ENCODE measurements at places on chromosomes 5 and 9.

- no peak for DNase-seq
These were observed 6.6 kb upstream of the RNF20 start for GRCh38 chr9:101527066-101527465.

DNA sequence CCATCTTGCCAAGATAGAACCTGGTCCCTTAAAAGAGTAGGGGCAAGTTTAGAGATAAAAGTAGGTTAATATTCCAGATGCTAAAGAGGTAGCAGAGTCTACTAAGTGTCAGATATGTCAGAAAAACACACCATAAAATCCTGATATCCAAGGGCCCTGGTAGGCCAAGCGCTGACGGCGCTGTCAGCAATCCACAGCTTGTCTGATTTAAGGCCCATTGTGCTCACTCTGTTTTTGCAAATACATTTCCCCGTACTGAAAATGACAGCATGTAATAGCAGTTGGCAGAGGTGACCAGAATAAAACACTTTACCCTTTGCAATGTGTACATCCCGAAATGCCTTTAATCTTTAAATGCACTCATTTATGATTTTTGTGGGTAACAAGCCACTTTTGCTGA lies 9.9 kb upstream of the NUDT12 start:
- no peak for DNase-seq

DNA sequence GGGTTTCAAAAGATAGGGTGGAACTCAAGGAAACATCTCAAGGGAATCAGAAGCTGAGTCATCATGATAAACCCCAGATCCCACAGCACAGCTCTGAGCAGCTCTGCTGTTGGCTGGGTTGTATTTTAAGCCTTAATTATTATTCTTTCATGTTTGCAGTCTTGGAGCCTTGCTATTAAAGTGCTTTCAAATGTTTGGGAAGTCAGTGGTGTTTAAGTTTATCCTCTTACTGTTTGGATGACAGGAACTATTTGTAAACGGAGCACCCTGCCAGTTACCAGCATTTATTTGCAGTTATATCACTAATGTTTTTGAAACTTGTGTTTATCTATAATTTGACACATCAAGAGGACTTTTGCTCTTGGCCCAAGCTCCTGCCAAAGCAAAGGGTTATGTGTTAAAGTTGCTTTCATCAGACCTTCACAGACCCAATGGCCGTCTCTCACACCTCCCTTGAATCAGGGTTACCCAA lies 141.1 kb upstream of the SPDL1 start:
- DNase-seq = no peak

DNA sequence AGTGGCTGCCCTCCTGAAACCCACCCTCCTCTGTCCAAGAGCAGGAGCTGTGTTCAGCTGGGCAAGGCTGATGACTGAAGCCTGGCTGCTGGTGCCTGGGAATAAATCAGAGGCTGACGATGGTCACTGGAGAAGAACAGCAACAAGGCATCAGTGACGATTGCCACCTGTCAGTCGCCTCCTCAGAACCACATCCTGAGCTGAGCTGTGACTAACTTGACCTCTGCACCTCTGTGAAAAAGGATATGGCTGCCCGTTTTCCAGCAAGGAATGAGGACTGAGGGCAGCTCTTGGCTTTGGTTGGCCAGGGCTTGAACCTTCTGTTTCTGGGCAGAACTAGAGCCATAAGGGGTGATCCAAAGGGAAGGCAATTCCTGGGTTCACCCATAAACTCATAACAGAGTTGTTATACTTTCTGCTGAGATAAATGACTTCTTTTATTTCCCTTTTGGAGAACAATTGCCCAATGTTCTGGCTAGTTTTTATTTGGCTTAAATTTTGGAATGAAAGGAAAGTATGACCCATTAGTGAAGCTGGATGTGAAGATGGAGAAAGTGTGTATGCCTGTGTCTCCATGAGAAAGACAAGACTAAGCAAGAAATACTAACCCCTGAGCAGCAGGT lies 40.1 kb downstream of the TRIP13 start:
- DNase-seq = no peak

DNA sequence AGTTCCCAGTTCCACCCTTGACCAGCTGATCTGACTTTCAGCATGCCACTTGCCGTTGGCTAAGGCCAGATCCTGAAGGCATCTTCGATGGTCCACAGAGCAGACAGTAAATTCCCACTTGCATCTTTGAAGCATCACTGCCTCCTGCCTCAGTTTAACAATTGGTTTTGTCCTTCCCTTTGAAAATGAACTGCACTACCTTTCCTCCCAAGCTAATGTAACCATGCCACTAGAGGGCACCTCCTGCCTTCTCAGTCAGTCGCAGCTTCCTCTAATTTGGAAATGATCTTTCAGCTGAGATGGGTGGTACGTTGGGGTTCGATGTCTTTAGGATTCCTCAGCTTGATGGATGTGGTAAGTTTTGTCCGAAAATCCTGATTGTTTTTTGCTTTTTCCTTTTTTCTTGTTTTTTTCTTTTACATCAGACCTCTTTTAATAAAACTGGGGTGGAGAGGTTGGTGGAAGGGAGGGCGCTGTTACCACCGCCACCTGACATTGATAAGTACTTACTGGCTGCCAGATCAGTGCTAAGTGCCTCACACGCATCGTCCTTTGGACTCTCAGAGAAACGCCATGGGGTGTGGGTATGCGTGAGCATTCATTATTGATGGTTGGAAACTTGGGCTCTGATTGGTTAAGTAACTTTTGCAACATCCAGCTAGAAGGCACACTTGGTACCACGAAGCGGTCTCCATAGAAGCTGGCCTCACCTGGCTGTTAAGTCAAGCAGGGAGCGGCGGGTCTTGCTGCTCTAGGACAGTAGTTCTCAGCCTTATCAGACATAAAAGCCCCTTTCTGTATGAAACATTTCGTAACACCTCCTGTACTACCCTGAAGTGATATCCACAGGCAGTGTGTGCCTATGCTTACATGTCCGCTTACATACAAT lies 16.9 kb downstream of the PTTG1 start:
- peak; percentile 5 for DNase-seq

DNA sequence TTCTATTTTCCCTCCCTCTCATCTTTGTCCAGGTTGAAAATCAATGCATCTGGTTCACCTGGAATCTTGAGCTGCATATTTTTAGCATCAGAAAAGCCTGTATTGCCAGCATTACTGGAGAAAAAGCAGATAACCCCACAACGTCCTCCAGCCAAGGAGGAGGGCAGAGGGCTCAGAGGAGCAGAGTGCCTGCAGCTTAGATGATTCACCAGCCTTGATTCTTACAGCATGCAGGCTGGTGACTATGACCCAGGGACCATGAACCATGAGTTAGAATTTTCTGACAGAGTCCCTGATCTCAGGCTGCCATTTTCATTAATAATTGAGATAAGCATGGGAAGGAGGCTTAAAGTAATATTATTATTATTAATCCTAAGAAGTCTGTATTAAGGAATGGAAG lies 278.2 kb downstream of the BRINP1 start:
- no peak for DNase-seq

DNA sequence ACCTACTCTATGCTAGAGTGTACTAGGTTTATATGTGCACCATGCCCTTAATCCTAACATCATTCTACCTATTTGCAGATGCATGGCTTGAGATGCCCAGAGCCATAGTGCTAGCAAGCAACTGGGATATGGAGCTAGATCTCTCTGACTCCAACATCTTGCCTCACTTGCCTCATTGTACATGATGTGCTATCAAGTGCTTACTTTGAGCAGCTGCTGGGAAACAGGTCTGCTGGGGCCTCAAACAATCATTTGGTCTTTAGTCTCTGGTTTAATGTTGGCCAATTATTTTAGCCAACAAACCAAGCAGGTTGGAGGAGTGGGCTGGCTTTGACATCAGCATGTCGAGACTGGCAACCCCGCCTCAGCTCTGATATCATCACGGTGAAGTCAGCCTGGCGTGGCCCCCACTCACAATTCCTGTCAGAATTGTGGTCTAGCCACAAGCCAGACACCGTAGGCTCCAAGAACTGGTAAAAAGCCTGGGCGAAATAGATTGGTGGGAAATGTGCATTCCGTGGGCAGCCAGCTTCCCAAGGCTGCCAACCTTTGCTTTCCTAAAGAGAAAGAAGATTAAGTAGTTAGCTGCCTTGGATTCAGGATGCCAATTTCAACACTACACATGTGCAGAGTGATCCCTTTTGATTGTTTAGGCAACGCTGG lies 21.1 kb upstream of the GAS1 start:
- DNase-seq = no peak
